ENCODE measurements at places on chromosomes 5 and 9. TPM values are rescaled to one million over a fixed set of nuclear protein-coding genes. Genes with fewer than 3 reads are reported as not detected.
A peak's percentile ranks its signal among the peaks of the same experiment; 100 is the strongest.

CEL gene
- total RNA-seq, result 0.29 TPM

GRCh38 chr9:68508547-68508946 lies 32.1 kb downstream of the TMEM252 start:
- no peak for DNase-seq

DNA sequence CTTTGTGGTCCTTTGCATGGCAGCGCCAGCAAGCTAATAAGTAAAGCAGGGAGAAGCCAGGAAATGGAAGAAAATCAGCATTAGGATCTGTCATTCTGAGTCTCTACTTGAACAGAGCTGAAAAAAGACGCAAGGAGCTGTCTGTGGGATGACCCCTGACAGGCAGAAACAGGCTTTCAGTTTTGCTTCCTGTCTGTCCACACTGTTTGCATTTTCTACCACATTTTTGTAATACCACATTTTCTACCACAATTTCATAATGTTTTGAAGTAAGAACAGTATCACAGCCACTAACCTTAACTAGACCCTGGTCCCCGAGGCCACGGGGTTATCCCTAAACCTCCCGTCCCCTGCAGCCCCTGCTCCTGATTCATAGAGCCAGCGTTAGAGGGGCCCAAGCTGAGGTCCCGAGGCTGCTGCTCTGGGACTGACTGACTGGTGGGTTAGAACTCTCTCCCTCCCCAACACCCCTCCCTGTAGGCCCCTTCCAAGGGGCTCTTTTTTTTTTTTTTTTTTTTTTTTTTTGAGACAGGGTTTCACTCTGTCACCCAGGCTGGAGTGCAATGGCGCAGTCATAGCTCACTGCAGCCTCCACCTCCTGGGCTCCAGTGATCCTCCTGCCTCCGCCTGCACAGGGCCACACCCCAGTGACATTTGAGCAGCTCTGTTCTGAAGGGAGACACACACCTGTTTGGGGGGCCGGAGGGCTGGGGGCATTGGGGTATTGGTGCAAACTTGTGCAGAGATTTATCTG lies 4.0 kb upstream of the CLIC3 start:
- DNase-seq, result no peak

DHX29 gene
- 31.1 TPM for total RNA-seq

DNA sequence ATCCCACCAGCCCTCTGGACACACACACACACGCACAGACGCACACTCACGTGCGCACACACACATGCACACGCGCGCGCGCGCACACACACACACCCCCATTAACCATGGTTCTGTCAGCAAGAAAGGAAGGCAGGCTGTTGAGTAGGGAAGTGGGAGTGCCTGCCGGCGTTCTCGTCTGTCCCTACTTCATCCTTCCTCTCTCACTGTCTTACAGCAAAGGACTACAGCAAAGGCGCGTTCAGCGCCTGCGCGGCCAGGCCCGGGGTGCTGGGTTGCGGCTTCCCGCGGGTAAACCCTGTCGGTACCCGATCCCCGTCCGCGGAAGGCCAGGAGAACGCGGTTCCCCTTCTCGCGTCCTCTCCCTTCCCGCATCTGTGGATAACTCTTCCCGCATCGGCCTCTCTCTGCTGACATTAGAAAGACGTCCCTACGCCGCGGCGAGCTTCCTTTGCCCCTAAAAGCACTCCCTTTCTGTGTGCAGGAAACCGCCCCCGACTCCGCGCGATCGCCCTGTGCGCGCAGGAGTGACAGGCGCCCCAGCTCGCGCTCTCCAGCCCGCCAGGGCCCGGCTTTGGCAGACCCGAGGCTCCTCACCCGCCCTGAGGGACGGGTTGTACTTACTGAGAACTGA lies 219.2 kb downstream of the AGTPBP1 start:
- no peak for DNase-seq

DNA sequence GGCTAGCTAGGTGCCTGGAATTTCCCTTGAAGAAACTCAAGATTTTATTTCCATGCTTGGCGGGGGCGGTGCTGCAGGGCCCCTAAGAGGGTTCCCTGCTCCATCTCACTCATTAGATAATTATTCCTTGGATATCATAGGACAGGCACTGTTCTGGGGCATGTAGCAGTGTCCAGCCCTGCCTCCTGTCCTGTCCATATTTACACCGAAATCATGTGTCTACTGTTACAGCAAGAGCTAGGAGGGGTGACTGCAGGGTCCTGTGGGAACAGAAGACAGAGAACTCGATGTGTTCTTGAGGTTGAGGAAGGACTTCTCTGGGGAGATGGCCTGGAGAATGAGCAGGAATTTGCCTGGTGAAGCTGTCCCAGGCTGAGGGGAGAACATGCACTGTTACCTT lies 96.6 kb downstream of the CYFIP2 start:
- DNase-seq, result no peak

GRCh38 chr5:89253666-89254352 lies 370.8 kb upstream of the MEF2C start:
- no peak for DNase-seq

DNA sequence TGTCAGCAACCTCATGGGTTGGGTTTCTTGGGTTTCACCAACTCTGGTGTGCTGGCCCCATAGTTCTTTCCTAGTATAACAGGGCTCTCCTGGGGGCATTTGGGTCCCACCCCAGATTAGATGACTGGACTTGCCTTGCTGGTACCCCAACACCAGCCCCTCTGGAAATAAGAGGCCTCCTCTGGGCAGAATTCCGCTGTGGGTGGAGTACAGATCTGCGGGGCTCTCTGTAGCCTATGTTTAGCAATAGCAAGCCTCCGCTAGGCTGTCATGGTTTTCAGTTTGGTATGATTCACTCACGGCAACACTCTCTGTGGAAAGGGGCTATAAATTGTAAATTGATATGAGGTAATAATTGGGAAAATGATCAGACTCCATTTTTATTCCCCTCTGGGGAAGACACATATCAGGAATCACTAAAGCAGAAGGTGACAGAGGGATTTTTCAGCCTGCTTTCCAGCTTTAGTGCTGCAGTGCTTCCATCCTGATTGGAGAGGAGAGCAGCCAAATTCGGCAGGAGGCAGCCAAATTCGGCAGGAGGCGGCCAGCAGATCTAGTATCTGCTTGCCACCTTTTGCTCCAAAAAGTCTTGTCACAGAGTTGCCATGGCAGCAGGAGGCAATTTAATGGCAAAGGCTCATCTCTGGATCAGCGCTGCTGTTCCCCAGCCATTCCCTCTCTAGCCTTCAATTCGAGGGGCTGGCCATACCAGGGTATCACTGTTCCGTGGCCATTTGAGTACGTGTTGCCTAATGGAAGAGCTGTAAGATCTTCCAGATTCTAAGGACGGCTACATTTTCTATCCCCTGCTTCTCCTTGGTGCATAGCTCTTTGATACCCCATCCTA lies 84.6 kb downstream of the SLC44A1 start:
- no peak for DNase-seq

DNA sequence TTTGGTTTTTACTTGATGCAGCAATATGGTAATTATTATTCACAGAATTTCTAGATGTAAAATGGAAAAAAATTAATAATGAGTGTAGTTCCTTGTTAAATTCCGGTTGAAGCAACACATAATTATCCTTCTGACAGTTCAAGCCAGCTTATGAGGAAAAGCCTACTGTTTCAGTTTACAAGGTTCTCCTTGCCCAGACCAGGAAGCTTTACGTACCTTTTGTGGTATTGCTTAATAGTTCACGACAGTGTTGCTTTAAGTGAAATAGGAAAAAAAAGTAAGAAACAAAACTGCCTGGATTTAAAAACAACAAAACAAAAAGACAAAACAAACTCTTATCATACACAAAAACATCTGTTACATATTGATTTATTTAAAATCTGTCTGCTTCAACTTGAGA lies 547.3 kb upstream of the C9orf72 start:
- no peak for DNase-seq

DNA sequence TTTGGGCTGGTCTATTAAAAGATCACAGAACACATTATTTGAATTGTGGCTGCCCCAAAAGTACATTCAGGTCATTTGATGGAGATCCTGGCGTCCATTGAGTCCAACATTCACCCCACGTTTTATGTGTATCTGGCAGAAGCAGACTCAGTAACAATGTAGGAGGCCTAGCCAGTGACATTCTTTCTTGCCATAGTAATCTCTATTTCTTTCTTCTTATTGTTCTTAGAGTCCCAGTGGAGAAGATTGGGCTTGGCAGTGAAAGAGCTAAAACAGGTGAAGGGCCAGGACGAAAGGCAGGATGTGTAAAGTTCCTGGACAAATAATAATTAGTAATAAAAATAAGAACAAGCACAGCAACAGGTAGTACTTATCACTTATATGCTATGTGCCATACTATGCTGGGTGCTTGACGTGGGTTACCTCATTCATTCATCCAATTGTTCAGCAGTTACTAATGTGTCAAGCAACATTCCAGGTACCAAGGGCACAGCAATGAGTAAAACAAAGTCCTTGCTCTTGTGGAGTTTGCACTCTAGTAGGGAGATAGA lies 12.6 kb upstream of the ANKH start:
- no peak for DNase-seq

DNA sequence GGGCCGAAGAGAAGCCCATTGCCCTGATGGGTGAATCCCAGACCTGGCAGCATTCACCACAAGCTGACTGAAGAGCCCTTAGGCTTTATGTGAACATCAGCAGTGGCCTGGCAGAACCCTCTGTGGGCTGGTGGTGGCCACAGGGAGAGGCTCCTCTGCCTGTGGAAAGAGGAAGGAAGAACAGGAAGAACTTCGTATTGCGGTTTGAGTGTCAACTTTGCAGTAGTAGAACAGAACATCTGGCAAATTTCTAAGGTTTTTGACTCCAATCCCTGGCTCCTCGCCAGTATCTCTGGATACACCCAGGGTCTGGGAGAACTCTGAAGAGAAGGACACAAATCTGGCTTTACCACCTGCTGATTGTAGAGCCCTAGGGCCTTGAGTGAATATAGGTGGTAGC lies 356.4 kb upstream of the GRAMD2B start:
- DNase-seq, result no peak

GRCh38 chr5:34618371-34619065 lies 37.6 kb upstream of the RAI14 start:
- no peak for DNase-seq

DNA sequence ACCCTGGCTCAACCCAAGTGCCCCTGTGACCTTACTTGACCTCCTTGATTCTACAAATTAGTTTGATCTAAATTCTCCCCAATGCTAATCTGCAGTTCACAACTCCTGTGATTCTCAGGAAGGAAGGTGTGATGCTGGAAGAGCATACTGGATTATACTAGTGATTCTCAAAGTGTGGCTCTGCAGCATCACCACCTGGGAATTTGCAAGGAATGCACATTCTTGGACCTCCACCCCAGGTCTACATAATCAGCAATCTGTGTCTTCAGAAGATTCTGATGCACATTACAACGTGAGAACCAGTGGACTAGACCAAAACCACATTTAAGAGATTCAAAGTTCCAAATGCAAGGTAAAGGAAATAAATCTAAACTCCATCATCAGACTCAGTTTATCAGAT lies 198.6 kb downstream of the AGTPBP1 start:
- DNase-seq, result no peak

DNA sequence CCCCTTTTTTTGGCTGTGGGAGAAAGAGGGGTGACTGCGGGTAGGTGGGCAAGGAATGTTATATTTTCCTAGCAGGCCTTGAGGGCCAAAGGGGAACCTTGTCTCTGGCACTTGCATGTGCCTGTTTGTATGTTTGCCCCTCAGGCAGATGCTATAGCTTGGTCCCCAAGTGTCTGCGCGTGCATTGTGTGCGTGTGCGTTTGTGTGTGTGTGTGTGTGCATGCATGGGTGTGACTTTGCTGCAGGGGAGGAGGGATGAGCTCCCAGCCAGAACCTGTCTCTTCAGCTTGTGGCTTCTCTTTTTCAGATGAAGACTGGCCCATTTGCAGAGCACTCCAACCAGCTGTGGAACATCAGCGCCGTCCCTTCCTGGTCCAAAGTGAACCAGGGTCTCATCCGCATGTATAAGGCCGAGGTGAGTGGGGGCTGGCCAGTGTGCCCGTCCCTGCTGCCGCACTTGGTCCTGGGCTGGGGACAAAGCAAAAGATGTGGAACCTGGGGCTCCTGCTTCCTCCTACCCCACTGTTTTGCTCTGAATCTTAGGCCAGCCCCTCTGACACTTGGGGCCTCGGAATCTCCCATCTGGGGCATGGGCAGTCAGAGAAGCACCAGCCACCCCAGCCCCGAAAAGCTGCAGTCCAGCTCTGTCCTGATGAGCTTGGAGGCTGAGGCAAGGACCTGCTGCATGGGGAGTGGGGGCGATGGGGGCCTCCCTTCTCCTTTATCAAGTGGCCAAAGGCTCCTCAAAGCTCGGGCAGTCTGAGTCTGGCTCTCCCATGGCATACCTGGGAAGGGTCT lies 31.1 kb downstream of the PTPA start:
- no peak for DNase-seq

DNA sequence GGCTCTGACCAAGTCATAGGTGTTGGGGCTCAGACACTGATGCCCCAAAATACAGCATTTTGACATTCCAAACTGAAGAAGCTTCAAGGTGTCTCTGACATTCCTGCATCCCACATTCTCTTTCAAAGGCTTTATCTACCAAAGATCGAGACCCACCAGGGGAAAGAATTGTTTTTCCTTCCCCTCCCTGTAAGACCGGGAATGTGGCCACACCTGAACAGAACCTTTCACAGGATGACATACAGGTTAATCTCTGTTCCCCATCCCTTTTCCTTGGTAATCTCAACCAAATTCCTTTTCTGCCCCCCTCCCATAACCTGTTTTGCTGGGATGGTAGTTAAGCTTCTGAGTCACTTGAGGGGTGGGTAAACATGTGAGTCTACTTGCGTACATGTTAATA lies 72.3 kb downstream of the IQGAP2 start:
- no peak for DNase-seq

GRCh38 chr5:35869685-35870277 lies 13.1 kb downstream of the IL7R start:
- DNase-seq, result no peak

DNA sequence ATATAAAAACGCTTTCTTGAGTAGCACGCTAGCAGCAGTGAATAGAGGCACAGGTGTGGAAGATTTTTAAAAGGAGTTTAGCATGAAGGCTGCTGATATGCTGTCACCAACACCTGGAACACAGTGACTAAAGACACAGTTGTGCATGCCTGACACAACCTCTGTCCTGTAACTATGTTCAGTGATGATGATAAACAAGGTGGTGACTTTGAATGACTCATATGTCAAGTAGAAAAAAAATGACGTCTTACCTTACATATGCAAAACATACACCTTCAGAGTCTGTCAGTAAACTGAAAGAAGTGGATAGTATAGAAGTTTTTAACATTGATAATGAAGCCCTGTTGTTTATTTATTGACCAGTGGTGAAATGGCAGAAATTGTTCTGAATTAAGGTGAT lies 66.2 kb upstream of the ADCY2 start:
- DNase-seq, result no peak

DNA sequence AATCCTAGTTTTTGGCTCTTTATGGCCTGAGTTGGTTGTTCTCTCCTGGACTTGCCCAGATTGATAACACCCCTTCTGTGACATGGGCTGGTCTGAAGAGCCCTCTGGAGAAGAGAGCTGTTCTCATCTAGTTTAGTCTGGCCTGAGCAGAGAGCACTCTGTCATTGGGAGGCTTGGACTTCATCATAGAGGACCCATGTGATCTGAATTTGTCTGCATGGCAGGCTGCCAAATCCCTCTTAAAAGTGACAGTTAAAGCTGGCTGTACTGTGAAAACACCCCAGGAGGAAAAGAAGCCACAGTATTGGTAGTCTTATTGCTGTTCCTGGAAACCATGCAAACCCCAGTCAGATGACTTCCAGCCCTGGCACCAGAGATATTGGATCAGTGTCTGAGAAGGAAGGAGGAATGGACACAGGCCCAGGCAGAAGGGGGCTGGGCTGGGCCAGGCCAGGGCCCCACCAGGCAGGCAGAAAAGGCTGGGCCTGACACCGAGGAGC lies 3.7 kb upstream of the WDR31 start:
- DNase-seq, result peak; percentile 87
